AML-193 (cell line): ENCODE measurements at places on chromosomes 16 and 17.
A peak's percentile ranks its signal among the peaks of the same experiment; 100 is the strongest.

GRCh38 chr16:69077251-69077650, 28.2 kb upstream of the HAS3 start:
- no peak for DNase-seq

DNA sequence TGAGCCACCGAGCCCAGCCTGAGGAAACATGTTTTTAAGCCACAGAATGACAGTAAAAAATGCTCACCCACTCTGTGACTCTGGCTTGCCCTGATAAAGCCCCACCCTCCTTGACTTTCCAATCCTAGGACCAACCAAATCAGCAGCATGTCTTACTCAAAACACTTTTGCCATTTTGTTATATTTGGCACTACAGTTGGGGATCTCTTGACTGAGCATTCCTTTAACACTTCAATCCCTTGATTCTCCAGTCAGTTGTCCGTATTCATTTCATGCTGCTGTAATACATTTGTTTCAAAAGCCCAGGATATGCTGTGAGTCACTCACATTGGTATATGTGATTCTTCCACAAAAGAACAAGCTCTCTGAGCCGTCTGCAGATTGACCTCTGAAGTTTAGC, 8.2 kb downstream of the MYH3 start:
- DNase-seq, result no peak

DNA sequence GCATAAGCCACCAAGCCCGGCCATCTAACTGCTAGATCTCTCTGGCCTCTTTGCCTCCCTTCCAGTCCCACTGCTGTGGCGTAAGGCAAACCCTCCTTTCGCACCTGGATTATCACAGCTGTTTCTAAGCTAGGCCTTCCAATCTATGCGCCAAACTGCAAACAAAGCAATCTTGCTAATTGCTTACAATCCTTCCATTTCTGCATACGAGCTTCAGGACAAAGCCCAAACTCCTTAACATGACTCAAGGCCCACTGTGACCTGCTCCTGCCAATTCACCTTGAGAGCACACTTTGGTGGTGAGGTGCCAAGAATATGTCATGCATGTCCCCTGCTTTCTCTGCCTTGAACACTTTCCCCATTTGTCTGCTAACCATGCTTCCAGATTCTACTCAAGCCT, 6.0 kb upstream of the ARL5C start:
- no peak for DNase-seq

GRCh38 chr17:73956595-73957465, 246.6 kb upstream of the RPL38 start:
- DNase-seq, result peak; percentile 11

GRCh38 chr16:4052801-4053293, 63.4 kb downstream of the ADCY9 start:
- peak; percentile 19 for DNase-seq

DNA sequence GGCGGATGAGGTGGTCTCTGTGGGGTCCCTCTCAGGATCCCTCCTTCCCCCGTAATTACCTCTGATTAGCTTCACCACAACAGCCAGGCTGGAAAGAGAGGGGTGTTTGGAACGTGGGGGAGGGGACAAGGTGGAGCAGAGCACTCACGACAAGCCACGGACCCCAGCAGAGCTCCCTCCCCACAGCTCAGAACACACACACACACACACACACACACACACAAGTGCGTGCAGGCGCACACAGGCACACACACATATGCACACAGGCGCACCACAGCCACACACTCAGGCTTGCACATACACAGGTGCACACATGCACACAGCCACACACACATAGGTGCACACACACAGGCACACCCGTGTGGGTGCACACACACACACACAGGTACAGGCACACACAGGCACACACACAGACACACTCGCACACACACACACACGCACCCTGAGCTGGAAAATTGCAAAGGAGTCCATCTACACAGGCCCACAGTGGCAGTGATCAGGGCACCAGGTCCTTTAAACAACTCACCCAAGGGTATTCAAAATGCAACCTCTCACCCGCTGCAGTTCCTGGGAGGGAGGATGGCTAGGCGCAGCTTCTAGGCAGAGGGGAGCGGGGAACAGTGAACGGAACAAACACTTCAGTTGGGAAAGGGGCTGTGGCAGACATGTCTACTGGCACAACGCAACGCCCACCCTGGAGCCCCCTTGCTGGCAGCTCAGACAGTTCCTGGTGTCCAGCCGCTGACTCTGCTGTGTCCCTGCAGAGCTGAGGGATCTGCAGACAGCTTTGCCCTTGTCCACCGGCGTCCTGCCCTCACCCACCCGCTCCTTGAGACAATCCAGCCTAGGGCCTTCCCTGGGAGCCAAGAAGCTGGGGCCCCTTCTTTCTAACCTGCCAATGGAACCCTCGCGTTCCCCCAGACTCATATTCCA, 59.9 kb upstream of the DLX4 start:
- no peak for DNase-seq

GRCh38 chr16:85621698-85622428, 8.7 kb downstream of the GSE1 start:
- DNase-seq, result no peak

- DNase-seq, result peak; percentile 40
Observed at GRCh38 chr16:48231727-48232492, 12.2 kb upstream of the LONP2 start.

- no peak for DNase-seq
Observed at GRCh38 chr17:45170931-45171337, 9.3 kb downstream of the HEXIM2 start.

DNA sequence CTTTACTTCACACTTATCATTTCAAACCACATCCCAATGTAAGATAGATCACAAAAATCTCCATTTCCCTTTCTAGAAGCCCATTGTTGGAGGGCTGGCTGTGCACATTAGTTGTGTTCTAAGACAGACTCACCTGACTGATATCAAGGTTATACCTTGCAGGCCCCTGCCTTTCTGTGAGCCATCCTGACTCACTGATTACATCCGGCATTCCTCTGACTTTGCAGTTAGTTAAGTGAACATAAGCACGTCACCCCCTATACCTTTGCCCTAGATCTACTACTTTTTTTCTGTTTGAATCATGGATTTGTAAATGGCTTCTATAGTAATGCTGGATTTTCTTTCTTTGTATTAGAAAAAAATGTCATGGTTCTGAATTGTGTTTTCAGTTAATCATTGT, 78.3 kb downstream of the TANGO6 start:
- DNase-seq, result no peak

- no peak for DNase-seq
Observed at GRCh38 chr17:56257075-56257474, 103.8 kb downstream of the ANKFN1 start.

- DNase-seq, result no peak
Observed at GRCh38 chr17:68783861-68784260, 171.3 kb downstream of the ABCA8 start.

DNA sequence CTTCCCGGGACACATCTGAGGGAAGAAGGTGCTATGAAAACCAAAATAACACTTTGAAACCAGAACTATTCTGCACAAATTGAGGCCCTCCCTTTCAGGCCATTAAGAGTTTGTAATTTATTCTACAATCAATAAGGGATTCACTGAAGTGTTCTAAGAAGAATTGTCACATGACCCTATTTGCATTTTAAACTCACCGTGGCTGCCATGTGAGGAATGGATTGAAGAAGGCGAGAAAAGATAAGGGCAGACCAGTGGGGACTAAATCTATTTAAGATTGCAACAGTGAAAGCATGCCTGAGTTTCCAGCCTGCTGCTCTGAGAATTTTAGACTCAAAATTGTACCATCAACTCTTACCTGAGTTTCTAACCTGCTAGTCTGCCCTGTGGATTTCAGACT, 408.8 kb upstream of the SALL1 start:
- DNase-seq, result no peak

- no peak for DNase-seq
Observed at GRCh38 chr17:48995974-48996721, 1.0 kb upstream of the IGF2BP1 start.

GRCh38 chr16:54373534-54374520, 87.2 kb upstream of the IRX3 start:
- DNase-seq, result peak; percentile 5

DNA sequence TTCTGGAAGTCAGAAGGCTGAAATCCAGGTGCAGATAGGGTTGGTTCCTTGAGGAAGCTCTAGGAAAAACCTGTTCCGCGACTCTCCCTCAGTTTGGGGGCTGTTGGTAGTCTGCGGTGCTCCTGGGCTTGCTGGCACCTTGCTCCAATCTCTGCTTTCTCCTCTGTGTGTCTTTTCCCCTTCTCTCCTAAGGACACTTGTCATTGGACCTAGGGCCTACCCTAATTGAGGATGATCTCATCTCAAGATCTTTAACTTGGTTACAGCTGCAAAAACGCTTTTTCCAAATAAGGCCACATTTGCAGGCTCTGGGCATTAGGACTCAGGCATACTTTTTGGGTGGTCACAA, 12.9 kb upstream of the CACNG4 start:
- no peak for DNase-seq

- no peak for DNase-seq
Observed at GRCh38 chr16:27317738-27318391, 4.1 kb downstream of the IL4R start.

DNA sequence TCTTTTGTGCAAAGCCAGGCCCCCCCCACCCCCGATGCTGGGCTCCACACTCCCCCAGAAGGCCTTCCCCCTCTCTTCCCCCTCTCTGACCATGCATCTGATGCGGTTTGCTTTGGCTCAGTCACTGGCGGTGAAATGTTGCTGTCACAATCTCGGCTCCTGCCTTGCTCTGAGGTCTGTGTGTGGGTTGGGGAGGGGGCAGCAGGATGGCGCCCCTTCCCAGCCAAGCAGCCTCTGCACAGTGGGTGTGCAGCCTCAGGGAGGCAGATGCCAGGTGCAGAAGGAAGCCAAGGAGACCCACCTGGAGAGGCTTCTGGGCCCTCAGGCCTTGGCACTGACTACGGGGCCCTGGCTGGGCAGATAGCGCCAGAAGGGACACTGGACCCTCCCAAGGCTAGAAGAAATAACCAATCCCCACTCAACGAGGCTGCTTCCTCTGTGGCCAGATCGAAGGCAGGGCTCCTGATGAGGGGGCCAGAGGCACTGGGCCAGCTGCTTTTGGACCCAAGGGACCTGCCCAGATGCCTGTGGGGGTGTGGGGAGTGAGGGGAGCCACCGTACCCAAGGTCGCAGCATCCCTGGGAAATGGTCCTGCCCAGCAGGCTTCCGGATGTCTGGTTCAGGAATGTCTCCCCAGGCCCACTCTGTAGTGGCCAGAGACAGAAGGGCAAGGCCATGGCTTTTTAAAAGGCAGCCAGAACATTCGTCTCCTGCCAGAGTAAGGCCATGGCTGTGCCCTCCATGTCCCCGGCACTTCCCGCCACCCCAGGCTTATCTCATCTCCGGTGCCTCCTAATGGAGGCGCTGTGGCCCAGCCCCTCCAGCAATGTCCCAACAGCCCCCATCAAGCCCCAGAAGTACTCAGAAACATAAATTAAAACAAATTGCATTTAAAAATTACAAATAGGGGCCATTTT, 43.4 kb upstream of the SLC38A10 start:
- no peak for DNase-seq

DNA sequence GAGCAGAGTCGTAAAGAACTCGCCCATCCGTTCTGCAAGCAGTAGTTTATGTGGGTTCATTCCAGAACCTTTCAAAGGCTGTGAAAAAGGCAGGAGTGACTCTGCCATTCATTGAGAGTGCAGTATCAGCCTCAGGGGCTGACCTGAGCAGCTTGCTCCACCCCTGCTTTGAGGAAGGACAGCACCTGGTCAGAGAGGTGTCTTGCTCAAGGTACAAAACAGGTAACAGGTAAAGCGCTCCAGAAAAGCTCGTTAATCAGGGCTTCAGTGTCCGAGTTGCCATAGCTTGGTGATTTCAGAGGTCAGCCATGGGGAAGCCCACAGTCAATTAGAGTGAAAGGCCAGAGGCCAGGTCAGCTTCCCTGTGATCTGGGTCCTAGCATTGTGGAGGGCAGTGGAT, 251.1 kb downstream of the ABCC12 start:
- no peak for DNase-seq

- no peak for DNase-seq
Observed at GRCh38 chr17:59550703-59551102, 14.7 kb upstream of the DHX40 start.

GRCh38 chr17:10757067-10757466, 27.2 kb upstream of the TMEM220 start:
- DNase-seq, result no peak

- no peak for DNase-seq
Observed at GRCh38 chr17:21289902-21290571, 5.5 kb downstream of the MAP2K3 start.

GRCh38 chr16:56288019-56288418, 96.7 kb downstream of the GNAO1 start:
- DNase-seq, result no peak

GRCh38 chr17:66799849-66800537, 34.9 kb upstream of the CACNG5 start:
- DNase-seq, result no peak

DNA sequence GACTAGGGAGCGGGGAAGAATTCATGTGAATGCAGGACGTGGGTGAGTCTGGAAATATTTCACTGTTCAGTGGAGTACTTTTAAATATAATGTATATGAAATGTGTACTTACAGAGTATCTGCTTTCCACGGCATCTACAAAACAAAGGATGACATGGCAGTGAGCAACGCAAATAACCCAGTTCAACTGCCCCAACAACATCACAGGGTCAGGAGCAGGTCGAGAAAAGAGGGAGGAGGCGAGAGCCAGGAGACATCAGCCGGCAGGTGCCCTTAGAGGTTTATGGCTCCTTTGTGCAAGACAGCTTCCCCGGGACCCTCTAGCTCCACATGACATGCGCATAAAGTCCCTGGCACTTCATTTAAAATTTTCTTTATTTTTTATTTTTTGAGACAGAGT, 61.1 kb downstream of the PECAM1 start:
- DNase-seq, result no peak

- DNase-seq, result no peak
Observed at GRCh38 chr17:1029922-1030644, 33.2 kb downstream of the TIMM22 start.

DNA sequence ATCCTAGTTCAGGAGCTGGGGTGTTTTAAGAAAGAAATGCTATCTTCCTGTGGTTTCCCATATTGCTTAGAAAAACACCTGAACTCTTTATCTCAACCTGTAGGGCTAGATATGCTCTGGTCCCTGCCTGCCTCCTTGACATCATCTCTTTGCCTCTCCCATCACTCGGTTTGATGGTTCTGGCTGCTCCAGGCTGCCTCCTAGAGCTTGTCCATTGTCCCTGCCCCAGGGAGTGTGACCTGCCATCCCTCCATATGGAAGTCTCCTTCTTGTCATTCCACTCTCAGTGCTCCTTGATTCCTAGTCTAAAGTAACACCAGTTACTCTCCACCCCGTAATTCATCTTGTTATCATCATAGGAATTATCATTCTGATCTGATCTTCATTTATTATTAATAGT, 369.0 kb upstream of the EEF2KMT start:
- DNase-seq, result no peak

GRCh38 chr16:22265351-22265750, 31.9 kb upstream of the POLR3E start:
- no peak for DNase-seq

DNA sequence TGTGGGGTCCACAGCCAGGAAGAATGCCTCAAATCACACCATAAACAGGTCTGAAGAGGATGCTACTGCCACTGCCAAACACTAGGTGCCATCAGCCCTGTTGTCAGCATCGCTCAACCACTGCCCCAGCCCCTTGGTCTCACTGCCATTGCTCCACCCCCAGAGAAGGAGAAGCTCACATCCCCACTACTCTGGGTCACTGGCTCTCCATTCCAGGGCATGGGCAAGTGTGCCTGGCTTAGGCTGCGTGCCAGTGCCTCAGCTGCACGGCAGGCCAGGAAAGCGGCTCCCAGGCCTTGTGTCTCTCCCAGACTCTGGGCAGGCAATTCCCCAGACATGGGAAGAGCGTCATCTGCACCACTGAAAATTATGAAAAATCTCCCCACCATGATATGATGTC, 1.2 kb upstream of the IGSF6 start:
- no peak for DNase-seq
